Lung (tissue), 17 donors: ENCODE measurements at places on chromosomes 2 and 18. TPM values are rescaled to one million over a fixed set of nuclear protein-coding genes. Genes with fewer than 3 reads are reported as not detected.

The STPG4 gene
- 0.28 TPM for total RNA-seq

The CYP27C1 gene
- total RNA-seq, result 0.06 TPM

The TRIM54 gene
- total RNA-seq, result 0.48 TPM

The SPEG gene
- 15.6 TPM for total RNA-seq

The EFEMP1 gene
- 205 TPM for total RNA-seq

The CCDC150 gene
- 0.95 TPM for total RNA-seq

The CDK5R2 gene
- 0.17 TPM for total RNA-seq

The TEX44 gene
- not detected for total RNA-seq

The VIL1 gene
- 0.77 TPM for total RNA-seq

The FOXI3 gene
- not detected for total RNA-seq

The AMER3 gene
- total RNA-seq, result 0.09 TPM

The PKP4 gene
- total RNA-seq, result 43.6 TPM

The SKOR2 gene
- total RNA-seq, result not detected

The KCNG3 gene
- total RNA-seq, result 2.8 TPM

The ASB18 gene
- not detected for total RNA-seq

The CHST9 gene
- 19.6 TPM for total RNA-seq

The POTEE gene
- total RNA-seq, result 0.37 TPM
